ENCODE measurements at places on chromosomes 6 and 20.

DNA sequence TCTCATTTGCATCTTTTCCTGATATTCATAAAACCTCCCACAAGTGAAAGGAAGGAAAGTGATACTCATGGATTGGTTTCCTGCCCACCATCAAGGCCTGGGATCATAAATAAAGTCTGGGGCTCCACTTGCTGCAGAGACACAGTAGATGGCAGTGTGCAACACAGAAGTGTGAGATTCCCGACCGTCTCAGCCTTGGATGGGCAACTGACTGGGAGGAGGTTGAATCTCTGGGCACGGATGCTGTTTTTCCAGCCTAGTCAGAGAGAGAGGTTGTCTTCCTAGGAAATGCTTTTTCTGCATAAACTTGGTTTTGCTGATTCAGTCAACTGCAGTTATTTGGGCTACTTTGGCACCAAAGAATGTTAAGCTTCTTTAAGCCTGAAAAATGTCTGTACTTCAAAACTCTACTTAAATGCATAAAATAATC, 9.9 kb upstream of the RFPL4B start:
- DNase-seq, result peak; percentile 85

DNA sequence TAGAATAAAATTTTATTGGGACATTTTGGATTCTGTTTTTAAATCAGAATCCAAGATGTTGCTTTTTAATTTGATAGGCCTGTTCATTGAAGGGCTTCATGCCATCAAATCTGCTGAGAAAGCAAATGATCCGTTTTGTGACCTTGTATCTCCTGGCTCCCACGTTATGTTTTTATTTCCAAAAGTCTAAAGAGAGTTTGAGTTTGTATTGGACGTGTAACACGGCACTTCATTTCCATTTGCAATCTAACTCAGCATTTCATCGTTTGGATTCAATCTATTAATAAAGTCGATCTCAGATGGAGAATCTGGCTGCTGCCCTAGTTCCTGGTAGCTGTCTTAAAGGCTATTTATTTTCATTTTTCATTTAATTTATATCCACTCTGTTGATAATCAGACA, 17.0 kb downstream of the KIF25 start:
- no peak for DNase-seq

DNA sequence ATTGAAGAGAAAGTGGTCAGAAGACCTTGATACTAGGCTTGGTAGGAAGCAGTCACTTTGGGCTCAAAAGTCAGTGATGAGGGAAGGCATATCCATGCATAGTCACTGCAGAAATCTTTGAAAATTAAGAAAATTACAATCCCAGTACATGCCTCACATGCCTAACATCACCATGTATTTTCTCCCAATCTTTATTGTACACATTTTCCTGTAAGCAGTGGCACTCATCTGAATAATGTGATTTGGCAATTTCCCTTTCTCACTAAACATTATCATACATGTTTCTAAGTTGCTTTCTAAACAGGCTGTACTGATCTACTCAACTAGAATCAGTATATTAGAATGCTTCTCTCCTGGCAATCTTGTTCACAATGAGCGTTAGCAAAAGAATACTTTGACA, 280.7 kb upstream of the SUPT3H start:
- DNase-seq, result peak; percentile 26

- no peak for DNase-seq
These were observed 24.5 kb downstream of the YTHDF1 start for GRCh38 chr20:63191400-63191799.

- DNase-seq, result no peak
These were observed 123.3 kb upstream of the ATXN1 start for GRCh38 chr6:16884526-16884925.

- no peak for DNase-seq
These were observed 31.0 kb downstream of the POM121L2 start for GRCh38 chr6:27281105-27281539.

DNA sequence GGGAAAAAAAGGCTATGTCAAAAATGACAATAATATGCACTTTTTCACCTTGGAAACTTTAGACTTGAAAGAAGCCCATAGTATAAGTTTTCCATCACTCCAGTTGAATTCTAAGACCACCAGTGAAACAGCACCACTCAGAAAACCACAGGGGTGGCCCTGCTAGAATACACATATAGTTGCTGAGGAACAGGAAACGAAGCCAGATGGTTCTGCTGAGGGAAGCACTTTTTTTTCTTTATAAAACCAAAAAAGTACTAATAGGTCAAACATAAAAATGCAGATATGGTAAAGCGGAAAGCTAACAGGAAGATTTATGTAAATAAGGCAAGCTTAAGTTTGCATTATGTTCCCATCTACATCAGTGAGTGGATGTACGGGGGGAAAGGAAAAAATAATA, 303.9 kb downstream of the FOXC1 start:
- DNase-seq, result no peak

GRCh38 chr6:14765106-14765505, 480.8 kb upstream of the JARID2 start:
- peak; percentile 34 for DNase-seq

DNA sequence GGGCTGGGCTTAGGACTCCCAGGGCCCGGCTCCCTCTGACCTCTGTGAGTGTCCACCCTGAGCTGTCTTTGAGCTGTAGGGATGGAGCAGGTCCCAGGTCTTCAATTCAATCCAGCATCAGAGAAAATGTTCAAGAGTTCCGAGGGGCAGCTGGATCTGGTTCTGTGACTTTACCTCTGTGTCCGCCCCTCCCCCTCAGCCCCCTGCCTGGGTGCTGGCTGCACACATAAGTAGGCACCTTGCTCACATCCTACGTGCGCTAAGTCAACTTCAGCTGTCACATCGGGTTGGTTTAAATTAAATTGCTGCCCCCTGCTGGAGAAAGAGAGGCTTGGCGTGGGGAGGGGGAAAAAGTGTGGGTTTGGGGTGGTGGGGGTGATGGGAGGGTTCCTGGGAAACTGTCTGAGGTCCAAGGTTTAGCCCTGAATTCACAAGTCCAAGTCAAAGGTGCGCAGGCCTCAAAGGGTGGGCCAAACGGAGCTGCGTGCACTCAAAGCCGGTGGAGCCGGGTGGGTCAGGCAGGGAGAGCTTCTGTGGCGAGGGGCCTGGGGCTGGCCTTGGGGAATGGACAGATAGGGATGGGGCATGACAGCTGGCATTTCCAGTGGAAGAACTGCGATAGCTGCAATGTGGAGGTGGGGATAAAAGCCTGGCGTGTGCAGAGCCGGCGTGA, 3.0 kb downstream of the WFDC5 start:
- DNase-seq, result no peak

DNA sequence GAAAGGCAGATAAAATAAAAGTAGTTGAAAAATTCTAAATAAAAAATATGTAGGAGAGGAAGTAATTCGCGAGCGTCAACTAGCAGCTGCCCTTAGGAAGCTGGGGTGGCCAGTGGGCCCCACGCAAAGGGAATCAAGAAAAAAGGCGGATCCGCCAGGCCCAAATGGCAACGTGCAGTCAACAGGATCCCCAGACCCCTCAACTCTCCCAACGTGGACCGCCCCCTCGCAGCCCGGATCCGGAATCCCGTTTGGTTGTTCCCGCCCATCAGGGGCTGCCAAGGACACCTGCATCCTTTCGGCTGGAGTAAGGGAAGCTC, 296 bp downstream of the DZANK1 start:
- DNase-seq, result no peak

- no peak for DNase-seq
These were observed 59.9 kb downstream of the KAT14 start for GRCh38 chr20:18197382-18198070.

DNA sequence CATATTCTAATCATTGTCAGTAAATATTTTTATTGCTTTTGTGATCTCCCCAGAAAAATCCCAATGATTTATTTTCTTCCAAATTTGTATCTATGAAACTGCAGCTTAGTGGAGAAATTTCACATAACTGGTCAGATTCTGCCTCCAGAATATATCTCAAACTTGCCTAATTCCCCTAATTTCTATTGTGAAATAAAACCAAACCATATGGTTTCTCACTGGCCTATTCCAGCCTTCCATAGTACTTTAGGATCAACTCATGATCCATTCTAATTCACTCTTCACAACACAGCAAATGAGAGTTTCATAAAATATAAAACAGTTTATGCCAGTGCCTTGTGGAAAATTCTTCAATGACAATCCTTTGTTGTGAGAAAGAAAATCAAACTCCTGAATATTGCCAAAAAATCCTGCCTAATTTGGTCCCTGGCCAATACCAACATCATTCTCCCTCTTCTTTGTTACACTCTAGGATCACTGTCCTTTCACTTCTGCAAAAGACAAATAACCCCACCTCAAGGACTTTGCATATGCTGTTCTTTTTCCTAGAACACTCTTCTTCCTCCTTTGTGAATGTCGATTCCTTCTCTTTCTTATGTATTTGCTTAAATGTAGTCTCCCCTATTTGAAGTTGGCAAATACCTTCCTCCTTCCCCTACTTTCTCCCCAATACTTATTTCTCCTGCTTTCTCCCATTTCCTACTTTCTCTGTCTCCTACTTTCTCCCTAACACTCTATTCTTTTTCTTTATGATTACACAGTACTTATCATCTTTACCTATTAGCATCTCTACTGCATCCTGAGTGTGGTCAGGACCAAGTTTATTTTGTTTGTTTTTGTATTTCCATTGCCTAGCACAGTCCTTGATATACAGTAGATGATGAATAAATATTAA, 587.5 kb downstream of the RFPL4B start:
- DNase-seq, result peak; percentile 30

GRCh38 chr6:14881398-14881797, 364.5 kb upstream of the JARID2 start:
- peak; percentile 34 for DNase-seq

DNA sequence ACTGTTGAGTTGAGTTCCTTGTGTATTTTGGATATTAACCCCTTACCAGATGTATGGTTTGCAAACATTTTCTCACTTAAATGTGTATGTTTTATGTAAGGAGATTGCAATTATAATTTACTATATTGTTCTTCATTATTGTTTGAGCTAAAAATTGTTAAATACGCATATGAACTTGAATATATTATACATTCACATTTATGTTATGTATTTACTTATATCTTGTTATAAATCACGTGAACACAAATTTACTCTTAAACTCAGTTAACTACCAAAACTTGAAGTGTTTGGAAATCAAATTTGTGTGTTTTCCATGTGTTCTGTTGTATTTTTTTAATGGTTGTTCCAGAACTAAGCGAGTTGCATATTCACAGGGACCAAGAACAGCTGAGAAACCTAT, 18.3 kb downstream of the CDC40 start:
- DNase-seq, result no peak

GRCh38 chr6:30793521-30794194, 49.3 kb upstream of the IER3 start:
- DNase-seq, result peak; percentile 53

DNA sequence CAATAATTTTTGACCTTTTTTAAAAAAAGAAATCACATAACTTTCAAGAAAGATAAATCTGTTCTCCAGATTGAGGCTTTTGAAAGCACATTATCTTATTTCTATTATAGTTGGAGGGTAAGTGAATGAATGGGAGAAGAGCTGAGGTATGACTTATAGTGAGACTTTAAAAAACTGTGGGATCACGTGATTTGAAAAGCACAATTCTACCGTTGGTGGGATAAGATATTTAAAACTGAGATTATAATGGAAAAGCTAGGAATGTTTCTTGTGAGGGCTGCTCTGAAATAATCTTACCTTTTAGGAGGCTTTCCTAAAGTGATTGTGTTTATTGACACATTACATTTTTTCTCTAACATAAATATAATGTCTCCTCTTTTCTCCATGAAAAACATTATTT, 9.5 kb upstream of the OPN5 start:
- no peak for DNase-seq

DNA sequence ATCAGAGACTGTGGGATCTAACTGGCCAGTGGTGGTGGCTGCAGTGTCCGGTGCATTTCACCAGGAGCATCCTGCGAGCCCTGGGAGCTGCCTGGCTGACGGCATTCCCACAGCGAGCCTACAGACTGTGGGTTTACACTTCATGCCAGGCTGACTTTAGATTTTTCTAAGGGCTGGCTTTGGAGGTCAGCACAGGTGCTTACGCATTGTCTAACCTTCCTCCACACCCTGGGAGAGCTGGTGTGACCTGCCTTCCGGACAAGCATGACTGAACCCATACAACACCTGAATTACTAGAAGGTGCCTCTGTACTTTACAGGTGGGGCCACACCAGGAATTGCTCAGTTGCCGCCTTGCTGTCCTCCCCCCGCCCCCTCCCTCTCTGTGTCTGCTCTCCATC, 96.2 kb downstream of the RREB1 start:
- no peak for DNase-seq

DNA sequence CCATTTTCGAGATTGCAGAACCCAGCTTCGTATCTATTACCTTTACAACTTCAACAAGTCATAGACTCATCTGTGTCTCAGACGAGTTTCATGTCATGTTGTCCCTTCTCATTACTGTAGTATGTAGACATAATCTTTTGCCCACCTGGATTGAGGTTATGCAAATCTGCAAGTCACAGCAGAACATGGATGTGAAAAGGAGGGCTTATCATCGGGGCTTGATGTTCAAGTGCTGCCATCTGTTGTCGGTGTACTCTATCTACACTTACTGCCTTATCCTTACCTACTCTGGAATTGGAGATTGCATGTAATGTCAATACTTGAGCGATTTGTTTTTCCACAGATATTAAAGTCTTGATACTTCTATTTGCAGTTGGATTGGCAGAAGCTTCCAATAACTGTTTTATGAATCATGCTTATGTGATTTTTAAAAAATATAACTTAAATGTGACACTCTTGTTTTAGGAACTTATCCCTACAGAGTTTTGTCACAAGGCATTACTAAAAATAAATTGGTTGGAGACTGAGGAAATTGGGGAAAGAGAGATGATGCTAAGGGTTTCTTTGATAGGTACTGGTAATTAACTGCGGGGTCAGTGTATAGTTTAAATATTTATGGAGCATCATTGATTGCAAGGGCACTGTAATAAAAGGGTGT, 3.0 kb upstream of the GOPC start:
- DNase-seq, result peak; percentile 68

DNA sequence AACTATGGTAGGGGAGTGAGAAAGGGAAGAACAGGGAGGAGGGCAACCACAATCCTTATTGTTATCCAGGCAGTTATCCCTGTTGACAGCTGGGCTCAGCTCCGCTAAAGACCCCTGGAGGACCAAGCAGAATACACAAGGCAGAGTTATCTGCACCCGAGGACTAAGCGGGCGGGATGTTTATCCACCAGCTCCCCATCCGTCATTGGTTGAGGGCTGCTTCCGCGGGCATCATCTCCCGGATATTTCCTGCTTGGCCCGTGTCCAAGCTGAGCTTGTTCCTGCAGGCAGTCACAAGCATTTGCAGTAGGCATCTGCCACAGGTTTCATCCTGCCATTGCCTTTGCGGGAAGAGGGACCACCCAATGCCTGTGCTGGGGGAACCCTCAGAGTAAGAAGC, 102.1 kb downstream of the DLGAP4 start:
- DNase-seq, result no peak

DNA sequence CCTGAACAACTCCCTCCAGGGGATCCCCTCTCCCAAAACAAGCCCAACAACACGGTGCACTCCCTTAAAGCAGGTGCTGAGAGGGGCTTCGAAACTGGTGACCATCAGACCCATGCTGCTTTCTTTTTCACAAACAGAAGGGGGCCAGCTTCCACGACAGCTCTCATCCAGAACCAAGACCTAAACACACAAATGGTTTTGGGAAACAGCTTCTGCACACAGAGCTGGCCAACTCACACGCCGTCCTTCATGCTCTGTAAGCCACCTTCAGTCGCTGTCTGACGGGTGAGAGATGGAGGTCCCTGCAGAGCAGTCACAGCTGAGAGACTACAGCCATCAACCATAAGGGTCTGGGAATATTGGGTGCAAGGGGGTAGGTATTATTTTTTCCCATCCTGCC, 76.3 kb downstream of the ZMYND8 start:
- no peak for DNase-seq

GRCh38 chr6:7706269-7706668, 19.6 kb upstream of the BMP6 start:
- no peak for DNase-seq

- DNase-seq, result no peak
These were observed 58.6 kb downstream of the TMEM242 start for GRCh38 chr6:157264701-157265100.
